ENCODE measurements at places on chromosomes 11 and 22.

DNA sequence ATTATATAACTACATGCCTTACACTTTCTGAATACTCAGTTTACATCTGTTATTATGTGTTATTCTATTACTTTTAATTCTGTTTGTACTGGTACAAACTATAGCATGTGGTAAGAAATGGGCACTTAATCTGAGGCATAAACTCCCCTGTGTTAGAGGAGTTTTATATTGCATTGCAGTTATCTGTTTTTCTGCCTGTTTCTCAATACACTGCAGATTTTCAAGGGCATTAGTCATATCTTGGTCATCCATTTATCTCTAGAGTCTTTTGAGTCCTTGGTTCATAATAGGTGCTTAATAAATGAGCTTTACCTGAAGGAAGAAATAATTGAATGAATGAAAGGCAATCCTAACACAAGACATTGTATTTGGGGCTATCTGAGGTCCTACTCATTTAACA is 182.9 kb upstream of the CTSC start:
- DNase-seq = no peak

DNA sequence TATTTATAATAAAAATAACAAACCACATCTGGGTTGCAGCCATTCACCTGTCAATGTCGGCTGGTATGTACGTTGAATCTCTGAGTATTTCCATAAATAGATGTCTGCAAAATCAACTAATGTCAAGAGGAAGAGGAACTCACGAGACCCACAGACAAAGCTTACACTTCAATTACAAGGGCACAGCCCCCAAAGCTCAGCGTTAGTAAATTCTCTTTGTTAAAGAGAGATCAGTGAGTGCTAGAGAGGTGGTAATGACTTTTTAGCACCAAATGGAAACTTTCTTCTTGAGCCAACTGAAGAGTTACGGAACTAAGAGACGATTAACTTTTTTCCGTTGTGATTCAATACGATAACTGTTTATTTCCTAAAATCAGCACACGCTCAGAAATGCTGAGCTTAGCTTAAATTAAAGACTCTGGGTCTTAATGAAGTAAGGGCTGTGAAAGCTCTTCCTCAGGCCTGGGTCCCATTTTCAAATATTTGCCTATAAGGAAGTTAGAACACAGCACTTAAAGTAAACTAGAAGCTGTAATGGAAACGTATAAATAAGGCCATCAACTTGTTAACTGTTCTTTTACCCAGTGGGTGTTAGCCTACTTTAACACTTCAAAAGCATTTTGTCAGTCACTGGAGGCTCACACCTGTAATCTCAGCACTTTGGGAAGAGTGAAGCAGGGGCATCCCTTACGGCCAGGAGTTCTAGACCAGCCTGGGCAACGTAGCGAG is 22.8 kb upstream of the TFIP11 start:
- DNase-seq = no peak

- no peak for DNase-seq
These were observed 50.3 kb downstream of the CDKN1C start for GRCh38 chr11:2835296-2835695.

DNA sequence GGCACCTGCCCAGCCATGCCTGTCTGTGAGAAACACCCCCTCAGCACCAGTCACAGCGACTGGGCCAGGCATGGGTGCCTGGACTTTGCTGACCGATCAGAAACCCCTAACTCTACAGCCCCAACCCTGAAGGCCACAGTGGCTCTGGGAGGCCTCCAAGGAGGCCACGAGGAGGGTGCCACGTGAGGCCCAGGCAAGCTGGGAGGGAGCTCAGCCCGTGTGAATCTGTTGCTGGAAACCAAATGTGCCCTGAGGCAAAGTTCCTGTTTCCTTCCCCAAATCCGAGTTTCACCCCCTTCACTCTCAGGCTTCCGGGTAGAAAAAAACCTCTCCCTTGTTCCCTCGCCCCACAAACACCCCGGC is 1.3 kb downstream of the UNC93B1 start:
- DNase-seq = no peak

DNA sequence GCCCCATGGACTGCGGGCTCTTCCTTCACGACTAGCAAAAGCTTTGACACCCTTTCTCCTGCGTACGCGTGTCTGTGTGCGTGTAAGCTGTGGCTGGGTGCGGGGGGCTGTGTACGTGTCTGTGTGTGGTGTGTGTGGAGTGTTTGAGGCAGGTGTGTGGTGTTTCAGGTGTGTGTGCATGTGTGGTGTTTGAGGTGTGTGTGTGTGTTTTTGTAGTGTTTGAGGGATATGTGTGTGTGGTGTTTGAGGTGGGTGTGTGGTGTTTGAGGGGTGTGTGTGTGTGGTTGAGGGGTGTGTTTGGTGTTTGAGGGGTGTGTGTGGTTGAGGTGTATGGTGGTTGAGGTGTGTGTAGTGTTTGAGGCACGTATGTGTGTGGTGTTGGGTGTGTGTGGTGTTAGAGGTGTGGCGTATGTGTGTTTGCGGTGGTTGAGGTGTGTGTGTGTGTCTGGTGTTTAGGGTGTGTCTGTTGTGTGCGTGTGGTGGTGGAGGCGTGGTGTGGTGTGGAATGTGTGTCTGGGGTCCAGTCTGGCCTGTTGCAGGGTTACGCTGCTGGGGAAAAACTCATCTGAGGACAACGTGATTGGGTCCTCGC is 687 bp upstream of the ARSA start:
- no peak for DNase-seq

DNA sequence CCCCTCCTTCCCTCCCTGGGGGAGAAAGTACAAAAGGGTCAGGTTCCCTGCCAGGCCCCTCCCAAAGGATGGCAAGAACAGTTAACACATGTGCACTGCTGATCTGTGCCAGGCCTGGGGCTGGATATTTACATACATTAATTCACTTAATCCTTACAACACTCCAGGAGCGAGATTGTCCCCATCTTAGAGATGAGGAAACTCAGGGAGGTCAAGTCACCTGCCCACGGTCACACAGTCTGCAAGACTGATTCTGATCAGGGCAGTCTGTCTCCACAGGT is 36.5 kb downstream of the NECTIN1 start:
- no peak for DNase-seq

GRCh38 chr22:26553056-26553752 is 36.7 kb downstream of the TPST2 start:
- DNase-seq = peak; percentile 35

- no peak for DNase-seq
These were observed 130.8 kb downstream of the CEP164 start for GRCh38 chr11:117458275-117459122.

- no peak for DNase-seq
These were observed 175.7 kb downstream of the TMEM135 start for GRCh38 chr11:87213444-87213843.

- no peak for DNase-seq
These were observed 489.2 kb upstream of the CNTN5 start for GRCh38 chr11:98531576-98531975.

DNA sequence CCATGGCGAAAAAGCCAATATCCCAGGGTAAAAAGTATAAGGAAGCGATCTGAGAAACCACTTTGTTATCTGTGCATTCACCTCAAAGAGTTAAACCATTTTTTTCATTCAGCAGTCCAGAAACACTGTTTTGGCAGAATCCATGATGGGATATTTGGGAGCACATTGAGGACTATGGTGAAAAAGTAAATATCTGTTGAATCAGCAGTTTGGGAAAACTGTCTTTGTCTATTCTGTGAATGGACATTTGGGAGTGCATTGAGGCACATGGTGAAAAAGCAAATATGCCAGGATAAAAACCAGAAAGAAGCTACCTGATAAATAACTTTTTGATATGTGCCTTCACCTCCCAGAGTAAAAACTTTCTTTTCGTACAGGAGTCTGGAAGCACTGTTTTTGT is 187.4 kb downstream of the OR4A47 start:
- no peak for DNase-seq

- no peak for DNase-seq
These were observed 416.1 kb downstream of the MN1 start for GRCh38 chr22:27385261-27385998.

DNA sequence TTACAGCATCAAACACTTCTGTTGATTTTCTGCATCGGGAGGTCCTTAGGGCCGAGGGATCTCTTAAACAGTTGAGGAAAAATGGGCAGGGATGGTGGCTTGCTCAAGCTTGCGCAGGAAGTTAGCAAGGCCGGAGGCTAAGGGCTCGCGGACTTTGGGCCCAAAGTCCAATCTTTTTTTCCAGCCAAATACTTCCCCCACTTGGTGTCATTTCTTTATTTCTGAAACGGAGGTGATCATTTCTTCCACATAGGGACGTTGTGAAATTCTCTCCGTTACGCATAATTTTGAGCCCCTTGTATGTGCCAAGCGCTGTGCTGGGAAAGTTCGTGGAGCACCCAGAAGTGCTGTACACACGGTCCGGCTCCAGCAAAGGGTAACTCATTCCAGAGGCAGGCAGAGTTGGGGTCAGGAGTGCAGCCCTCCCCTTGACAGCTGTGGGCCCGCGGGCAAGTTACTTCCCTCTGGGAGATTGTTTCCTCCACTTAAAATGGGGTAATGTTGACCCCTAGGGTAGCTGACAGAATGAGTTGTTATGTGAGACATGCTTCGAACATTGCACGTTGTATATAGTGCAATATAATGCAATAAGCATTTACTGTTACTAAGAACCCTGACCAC is 809 bp downstream of the MIEF1 start:
- DNase-seq = peak; percentile 46

- DNase-seq = peak; percentile 82
These were observed at the start of gene ESAM for GRCh38 chr11:124762105-124762623. TSS of gene ESAM (minus strand) at chr11:124762290. CDS start at chr11:124762154, 136 bp downstream.

DNA sequence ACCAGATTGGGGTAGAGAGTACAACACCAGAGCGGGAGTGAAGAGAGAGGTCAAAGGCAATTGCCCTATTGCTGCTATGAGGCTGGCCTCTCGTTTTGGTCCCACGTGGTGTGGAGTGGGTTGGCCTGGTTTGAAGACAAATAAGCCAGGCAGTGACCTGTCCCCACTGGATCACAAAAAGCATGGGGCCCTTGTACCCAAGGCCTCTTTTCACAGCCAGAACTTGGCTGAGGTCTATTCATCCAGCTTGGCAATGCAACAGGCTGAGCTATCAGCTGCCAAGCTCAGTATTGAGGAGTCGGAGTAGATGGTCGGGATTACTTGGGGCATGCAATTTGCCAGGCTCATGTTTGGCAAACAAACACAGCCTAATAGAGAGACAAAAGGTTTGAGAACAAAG is 19.2 kb upstream of the GALNT18 start:
- no peak for DNase-seq

GRCh38 chr11:123448823-123449222 is 18.8 kb downstream of the GRAMD1B start:
- no peak for DNase-seq

DNA sequence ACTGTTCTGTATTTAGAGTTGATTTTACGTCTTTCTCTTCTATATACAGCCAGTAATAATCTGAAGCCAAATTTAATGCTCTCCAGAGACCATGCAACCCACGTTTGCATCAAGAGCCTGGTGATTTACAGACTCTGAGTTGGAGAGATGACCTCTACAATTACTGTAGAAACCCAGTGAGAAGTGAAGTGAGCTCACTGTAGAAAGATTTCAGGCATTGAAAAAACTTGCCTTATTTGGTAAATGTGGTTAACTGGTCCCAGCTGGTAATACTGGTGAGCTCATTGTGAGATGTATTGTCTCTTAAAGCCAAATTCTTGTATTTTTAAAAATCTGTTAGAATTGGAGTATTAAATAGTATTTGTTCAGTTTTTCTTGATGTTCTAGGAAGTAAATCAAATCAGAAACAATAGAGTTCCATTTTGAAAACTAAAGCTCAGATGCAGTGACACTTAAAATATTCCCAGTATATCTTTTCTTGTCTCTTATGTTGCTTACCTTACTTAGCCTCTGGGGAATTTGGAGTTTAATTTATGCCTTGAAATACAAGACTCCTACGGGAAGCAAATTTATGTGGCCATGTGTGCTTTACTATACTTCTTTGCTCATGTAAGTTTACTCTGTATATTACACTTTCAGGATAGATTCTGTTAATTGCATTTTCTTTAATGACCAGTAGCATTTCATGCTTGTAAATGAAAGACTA is 189.9 kb downstream of the ARHGAP42 start:
- DNase-seq = no peak

- peak; percentile 4 for DNase-seq
These were observed 230.0 kb downstream of the SOX6 start for GRCh38 chr11:16126362-16126761.

DNA sequence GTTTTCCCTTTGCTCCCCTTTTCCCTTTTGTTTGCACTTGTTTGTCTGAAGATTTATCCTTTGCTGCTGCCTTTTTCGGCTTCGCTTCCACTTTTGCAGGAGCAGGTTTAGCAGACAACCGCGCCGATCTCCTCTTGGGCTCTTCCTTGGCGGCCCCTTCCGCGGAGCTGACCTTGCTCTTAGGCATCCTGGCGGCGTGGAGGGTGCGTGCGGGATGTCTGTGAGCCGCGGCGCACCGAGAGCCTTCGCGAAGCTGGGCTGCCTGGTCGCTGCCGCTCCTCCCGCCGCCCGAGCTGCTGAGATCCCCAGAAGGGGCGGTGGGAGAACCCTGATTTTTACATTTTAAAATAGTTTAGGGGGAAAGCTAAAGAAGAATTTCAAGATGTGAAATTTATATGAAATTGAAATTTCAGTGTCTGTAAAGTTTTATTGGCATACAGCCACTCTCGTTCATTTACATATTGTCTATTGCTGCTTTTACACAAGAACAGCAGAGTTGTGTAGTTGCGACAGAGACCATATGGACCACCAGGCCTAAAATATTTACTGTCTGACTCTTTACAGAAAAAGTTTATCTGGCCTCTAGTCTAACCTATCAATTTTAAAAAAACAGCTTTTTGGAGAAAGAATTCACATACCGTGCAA is 105.2 kb upstream of the RRM1 start:
- DNase-seq = no peak

GRCh38 chr11:71372693-71373657 is 75.2 kb downstream of the DHCR7 start:
- peak; percentile 8 for DNase-seq

- no peak for DNase-seq
These were observed 17.4 kb downstream of the ANKK1 start for GRCh38 chr11:113404859-113405430.

DNA sequence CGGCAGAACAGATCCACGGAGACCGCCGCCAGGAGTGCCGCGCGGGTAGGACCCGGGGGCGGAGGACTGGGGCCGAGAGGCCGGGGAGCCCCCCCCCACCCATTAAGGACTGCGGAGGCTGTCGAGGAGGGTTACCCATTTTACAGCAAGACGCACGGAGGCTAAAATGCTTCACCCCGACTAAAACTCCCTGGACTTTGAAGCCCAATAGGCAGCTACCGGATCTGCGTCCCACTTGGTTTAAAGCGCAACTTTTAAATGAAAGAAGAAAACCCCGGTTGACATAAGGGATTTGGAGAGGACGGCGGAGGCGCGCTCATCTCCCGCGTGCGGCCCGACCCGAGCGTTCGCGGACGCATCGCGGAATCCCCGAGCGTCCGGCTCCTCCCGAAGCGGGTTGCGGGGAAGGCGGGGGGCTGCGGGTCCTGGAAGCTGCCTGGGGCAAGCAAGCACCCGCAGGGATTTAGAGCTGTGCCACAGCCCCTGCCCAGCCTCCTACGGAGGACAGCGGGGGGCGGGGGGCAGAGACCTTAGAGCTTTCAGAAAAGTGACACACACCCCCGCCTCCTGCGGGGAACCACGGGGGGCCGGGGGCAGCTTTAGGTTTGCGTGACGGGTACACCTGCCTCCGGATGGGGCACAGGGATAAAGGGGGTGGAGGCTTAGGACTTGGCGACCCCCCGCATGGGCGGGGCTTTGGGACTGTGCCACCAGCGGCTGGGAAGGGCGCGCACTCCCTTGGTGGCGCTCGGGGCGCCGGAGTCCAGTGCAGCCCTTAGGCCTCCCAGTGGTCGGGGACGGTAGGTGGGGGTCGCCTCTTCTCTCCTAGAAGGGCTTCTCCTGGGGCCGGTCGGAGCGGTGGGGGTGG is 760 bp upstream of the CELSR1 start:
- DNase-seq = no peak

All from hematopoietic multipotent progenitor cell treated with erythropoietin and hydrocortisone succinate and interleukin-3 and kit ligand, for 4 days (in vitro differentiated cells).